ENCODE measurements at places on chromosomes 3 and 15.

- H3K27me3 ChIP-seq: no peaks in the 10 kb centered on the region
- DNase-seq: no peak
- H3K4me3 ChIP-seq: peak overlapping the region; percentile 85
Measured at GRCh38 chr3:51670053-51670822, 814 bp upstream of the TEX264 start.

DNA sequence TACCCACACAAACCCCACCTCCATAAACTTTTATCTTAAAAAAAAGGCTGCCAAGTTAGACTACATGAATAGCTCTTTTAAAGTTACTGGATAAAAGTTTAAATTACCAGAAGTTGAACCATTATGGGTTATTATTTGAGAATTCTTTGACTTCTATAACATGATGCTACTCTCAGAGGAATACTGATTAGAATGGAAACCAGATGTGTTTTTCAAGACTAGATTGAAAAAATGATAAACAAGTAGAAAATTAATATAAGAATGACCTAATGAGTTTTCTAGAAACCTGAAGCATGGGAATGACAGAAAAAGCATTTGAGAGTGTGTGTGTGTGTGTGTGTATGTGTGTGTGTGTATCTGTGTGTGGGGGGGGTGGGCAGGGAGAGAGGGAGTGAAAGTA lies 12.4 kb upstream of the FGF7 start:
- H3K4me3 ChIP-seq: no peak overlapping the region
- no peaks in the 10 kb centered on the region for H3K36me3 ChIP-seq
- DNase-seq: no peak
- H3K4me1 ChIP-seq: no peaks in the 10 kb centered on the region

GRCh38 chr3:151843275-151843674 lies 29.4 kb downstream of the AADAC start:
- no peak for DNase-seq
- H3K4me3 ChIP-seq: no peak overlapping the region
- H3K36me3 ChIP-seq: no peaks in the 10 kb centered on the region
- no peaks in the 10 kb centered on the region for H3K27me3 ChIP-seq
- H3K4me1 ChIP-seq: peaks cover 11% of the 10 kb centered on the region

- H3K4me1 ChIP-seq: no peaks in the 10 kb centered on the region
- no peak overlapping the region for H3K27ac ChIP-seq
- H3K36me3 ChIP-seq: no peaks in the 10 kb centered on the region
- H3K27me3 ChIP-seq: no peaks in the 10 kb centered on the region
- DNase-seq: no peak
Measured at GRCh38 chr3:15756505-15756904, 41.3 kb downstream of the ANKRD28 start.

DNA sequence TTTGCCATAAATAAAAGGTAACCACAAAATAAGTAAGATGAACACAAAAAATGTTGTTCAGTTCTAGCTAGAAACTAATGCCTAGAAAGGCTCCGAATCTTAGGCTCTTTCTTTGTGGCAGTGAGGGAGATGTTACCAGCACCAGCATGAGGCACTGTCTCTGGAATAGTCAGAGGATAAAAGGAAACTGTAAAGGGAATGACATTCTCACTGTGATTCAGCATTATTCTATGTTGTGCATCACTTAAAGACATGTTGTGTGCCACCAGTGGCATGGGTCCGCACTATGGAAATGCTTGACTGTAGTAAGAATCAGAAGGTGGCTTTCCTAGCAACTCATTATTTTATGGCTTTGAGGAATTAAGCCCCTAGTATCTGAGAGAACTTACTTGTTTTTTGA lies 70.8 kb downstream of the SEC22A start:
- no peak overlapping the region for H3K27ac ChIP-seq
- no peaks in the 10 kb centered on the region for H3K4me1 ChIP-seq
- H3K36me3 ChIP-seq: no peaks in the 10 kb centered on the region
- H3K4me3 ChIP-seq: no peak overlapping the region
- no peaks in the 10 kb centered on the region for H3K27me3 ChIP-seq

GRCh38 chr3:32383136-32383711 lies 8.4 kb upstream of the CMTM7 start:
- H3K27ac ChIP-seq: no peak overlapping the region
- no peaks in the 10 kb centered on the region for H3K4me1 ChIP-seq
- no peak overlapping the region for H3K4me3 ChIP-seq
- H3K36me3 ChIP-seq: no peaks in the 10 kb centered on the region

DNA sequence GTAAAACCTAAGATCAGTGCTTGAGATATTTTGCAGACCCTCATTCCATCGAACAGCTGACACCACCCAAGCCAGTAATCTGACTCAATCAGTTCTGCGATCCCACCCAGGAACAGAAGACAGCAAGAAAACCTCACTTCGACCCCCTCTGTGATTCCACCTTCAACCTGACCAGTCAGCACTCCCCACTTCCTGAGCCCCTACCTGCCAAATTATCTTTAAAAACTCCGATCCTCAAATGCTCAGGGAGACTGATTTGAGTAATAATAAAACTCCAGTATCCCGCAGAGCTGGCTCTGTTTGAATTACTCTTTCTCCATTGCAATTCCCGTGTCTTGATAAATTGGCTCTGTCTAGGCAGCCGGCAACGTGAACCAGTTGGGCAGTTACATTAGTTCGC lies 25.7 kb upstream of the CLDN16 start:
- H3K36me3 ChIP-seq: no peaks in the 10 kb centered on the region
- H3K4me1 ChIP-seq: peaks cover 4% of the 10 kb centered on the region
- no peaks in the 10 kb centered on the region for H3K27me3 ChIP-seq
- no peak overlapping the region for H3K4me3 ChIP-seq
- no peak overlapping the region for H3K27ac ChIP-seq

DNA sequence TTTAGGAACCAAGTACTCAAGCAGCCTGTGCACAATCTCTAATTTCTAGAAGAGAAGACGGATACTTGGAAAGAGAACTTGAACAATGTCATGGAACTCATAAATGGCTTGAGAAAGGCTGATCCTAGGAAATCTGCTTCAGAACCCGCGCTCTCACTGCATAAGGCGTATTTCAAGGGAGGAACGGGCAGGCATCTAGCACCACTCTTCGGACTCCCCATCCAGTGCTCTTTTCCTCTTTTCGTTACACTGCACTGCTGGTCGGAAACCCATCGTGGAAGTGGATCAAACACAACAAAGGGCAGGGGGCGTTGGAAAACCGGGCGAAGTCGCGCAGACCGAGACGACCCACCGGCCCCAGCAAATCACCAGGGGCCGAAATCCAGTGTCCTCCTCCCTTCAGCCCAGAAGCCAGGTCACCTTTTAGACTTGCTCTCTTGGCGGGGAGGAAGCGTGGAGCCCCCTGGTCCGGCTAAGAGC lies 539 bp upstream of the TLNRD1 start:
- peaks cover 4% of the 10 kb centered on the region for H3K4me1 ChIP-seq
- no peaks in the 10 kb centered on the region for H3K27me3 ChIP-seq
- H3K4me3 ChIP-seq: peak overlapping the region; percentile 32
- DNase-seq: no peak
- H3K36me3 ChIP-seq: no peaks in the 10 kb centered on the region
- peak overlapping the region; percentile 32 for H3K27ac ChIP-seq

DNA sequence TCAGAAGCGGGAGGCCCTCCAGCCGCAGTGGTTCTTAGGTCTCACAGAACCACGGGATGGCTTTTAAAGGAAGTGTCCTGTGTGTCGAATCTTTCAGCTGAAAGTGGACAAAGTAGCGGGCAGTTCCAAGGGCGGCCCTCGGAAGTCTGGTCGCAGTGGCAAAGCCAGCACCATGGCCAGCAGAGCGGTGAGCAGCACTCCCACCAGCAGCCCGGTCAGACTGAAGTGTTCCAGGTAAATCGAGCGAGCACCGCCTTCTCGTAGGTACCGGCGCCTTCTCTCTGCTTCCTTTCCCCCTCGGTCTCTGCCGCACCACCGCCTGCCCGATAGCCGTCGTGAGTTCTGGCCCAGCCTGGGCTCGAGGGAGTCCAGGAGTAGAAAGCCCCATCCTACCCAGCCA lies 103.6 kb upstream of the ABHD17C start:
- DNase-seq: no peak
- no peak overlapping the region for H3K27ac ChIP-seq
- H3K36me3 ChIP-seq: no peaks in the 10 kb centered on the region

DNA sequence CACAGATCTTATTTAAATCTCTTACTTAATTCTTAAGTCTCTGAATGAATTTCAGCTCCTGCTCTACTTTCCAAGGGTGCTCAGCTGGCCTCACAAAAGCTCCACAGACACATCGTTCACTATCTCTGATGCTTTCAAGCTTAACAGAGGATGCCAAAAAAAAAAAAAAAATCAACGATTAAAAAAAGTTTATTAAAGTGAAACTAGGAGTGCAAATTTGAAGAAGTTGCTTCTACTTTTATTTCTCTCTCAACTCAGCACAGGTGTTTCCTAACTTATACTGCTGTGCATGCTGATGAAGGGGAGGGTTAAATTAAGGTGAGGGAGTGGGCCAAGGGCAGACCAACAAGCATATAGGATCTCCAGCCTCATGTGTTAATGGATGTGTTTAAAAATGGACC lies 157.2 kb downstream of the TIGIT start:
- peaks cover 48% of the 10 kb centered on the region for H3K4me1 ChIP-seq
- H3K36me3 ChIP-seq: no peaks in the 10 kb centered on the region
- no peak overlapping the region for H3K4me3 ChIP-seq
- H3K27ac ChIP-seq: peak overlapping the region; percentile 73
- no peaks in the 10 kb centered on the region for H3K27me3 ChIP-seq

- H3K4me3 ChIP-seq: no peak overlapping the region
- H3K27ac ChIP-seq: no peak overlapping the region
- H3K36me3 ChIP-seq: no peaks in the 10 kb centered on the region
- H3K4me1 ChIP-seq: no peaks in the 10 kb centered on the region
- H3K27me3 ChIP-seq: no peaks in the 10 kb centered on the region
- no peak for DNase-seq
Measured at GRCh38 chr3:39783680-39784079, 25.7 kb upstream of the MYRIP start.

GRCh38 chr3:16536996-16537395 lies 23.5 kb upstream of the RFTN1 start:
- H3K4me3 ChIP-seq: no peak overlapping the region
- H3K27ac ChIP-seq: no peak overlapping the region
- no peaks in the 10 kb centered on the region for H3K36me3 ChIP-seq
- no peaks in the 10 kb centered on the region for H3K27me3 ChIP-seq

- H3K27me3 ChIP-seq: no peaks in the 10 kb centered on the region
- H3K27ac ChIP-seq: no peak overlapping the region
- DNase-seq: no peak
- no peaks in the 10 kb centered on the region for H3K36me3 ChIP-seq
- H3K4me3 ChIP-seq: no peak overlapping the region
- H3K4me1 ChIP-seq: peaks cover 3% of the 10 kb centered on the region
Measured at GRCh38 chr3:151579571-151580270, 118.9 kb upstream of the IGSF10 start.

DNA sequence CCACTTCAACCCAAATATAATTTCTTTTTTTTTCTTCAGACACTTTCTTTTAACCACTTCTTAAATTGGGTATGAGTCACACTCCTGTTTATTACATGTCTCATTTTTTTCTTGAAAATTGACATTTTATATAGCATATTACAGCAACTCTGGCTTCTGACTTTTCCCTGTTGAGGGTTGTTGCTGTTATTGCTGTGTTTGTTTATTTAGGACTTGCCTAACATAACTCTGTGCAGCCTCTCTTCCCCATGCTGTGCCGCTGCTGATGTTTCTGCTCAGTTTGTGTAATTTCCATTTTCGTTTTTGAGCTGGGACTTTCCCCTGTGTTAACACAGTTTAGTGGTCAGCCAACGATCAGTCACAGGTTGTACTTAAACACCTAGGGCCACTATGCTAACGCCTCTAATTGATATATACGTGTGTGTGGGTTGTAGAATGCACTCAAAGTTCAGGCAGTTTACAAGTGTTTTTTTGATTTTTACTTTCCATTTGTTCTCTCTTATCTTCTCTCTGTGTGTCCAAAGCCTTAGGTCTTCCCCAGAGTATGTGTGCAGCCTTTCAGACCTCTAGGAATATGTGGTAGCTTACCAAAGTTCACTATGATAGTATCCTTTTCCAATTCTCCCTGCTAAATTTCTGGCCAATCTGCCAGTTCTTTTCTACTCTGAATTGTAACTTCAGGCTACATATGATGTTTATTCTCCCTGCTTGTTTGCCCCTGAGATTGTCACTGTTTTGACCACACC lies 337.2 kb downstream of the ZBTB20 start:
- no peaks in the 10 kb centered on the region for H3K36me3 ChIP-seq
- no peak for DNase-seq
- H3K4me1 ChIP-seq: no peaks in the 10 kb centered on the region
- no peak overlapping the region for H3K4me3 ChIP-seq
- no peak overlapping the region for H3K27ac ChIP-seq

DNA sequence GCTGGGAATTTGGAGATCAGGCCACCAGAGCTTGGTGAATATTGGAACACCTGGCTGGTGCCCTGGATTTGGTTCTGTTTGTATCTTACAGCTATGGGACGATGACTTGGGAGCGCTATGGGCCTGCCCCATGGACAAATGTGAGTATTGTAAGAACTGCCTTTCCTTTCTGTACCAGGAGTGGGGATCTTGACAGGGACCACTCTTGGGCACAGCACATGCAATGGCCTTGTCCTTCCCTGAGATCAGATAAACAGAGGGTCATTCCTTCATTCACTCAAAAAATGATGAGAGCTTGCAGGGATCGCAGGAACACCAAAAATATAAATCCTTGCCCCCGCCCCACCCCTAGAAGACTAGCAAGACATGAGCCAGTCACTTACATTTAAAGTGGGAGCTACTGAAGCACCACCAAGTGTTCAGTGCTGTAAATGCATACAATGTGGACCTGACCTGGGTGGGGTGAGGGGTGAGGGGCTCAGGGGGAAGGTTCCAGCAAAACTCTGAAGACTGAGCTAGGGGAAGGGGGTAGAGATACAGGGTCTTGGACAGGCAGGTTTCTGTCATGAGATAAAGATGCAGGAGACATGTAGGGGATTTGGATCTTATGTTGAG lies 2.7 kb upstream of the CRELD1 start:
- H3K27me3 ChIP-seq: no peaks in the 10 kb centered on the region
- peaks cover 21% of the 10 kb centered on the region for H3K4me1 ChIP-seq
- no peak for DNase-seq
- peaks cover 24% of the 10 kb centered on the region for H3K36me3 ChIP-seq
- H3K27ac ChIP-seq: no peak overlapping the region

DNA sequence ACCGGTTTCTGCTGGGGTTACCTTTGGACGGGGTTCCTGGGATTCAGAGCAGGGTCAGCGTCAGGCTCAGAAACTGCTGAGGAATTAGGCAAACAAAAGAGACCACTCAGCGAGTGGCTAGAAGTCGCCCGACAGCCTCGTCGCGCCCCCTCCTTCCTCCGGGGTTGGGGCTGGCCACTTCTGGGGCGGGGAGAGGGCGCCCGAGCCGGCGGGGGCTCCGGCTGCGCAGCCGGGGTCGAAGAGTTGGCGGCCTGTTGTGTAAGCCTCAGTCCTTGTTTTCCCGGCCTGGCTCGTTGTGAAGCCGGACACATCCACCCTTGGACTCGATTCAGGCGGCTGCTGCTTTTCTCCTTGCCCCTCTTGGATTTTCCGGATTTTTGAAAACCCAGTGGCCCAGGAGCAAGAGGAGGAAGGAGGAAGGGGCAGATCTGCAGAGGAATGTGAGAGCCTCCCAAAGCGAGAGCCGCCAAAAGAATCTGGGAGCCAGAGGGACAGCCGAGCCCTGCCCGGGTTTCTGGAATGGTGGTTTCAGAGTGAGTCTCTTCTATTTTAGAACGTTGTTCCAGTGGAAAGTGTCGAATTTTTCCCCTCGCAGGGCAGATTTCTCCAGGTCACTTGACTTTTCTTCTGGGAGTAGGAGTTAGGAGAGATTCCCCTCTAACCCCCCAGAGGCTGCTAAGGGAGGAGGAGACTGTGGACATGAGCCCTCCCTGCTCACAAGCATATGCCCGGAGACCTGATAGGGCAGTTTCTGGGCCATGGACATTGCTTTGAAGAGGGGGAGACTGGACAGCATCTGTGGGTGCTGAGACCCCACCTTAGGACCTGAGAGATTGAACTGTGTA lies 666 bp downstream of the SNX33 start:
- no peaks in the 10 kb centered on the region for H3K27me3 ChIP-seq
- DNase-seq: peak; percentile 59
- H3K36me3 ChIP-seq: no peaks in the 10 kb centered on the region
- H3K4me1 ChIP-seq: peaks cover 59% of the 10 kb centered on the region
- H3K4me3 ChIP-seq: peak overlapping the region; percentile 79
